ENCODE measurements at places on chromosomes 12 and 14.

DNA sequence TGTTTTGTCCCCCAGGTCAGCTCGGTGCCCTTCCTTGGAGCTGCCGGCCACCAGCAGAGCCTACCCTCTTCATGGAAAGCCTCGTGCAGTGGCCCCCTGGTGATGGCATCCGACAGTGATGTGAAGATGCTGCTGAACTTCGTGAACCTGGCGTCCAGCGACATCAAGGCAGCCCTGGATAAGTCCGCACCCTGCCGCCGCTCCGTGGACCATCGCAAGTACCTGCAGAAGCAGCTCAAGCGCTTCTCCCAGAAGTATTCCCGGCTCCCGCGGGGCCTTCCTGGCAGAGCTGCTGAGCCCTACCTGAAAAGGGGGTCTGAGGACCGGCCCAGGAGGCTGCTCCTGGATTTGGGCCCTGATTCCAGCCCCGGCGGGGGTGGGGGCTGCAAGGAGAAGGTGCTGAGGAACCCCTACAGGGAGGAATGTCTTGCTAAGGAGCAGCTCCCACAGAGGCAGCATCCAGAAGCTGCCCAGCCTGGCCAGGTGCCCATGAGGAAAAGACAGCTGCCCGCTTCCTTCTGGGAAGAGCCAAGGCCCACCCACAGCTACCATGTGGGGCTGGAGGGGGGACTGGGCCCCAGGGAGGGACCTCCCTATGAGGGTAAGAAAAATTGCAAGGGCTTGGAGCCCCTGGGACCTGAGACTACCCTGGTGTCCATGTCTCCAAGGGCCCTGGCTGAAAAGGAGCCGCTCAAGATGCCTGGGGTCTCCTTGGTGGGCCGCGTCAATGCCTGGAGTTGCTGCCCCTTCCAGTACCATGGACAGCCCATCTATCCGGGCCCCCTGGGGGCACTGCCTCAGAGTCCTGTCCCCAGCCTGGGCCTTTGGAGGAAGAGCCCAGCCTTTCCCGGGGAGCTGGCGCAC is 1.3 kb downstream of the FAM181A start:
- no peak for DNase-seq

- no peak for DNase-seq
Observed at GRCh38 chr12:52180971-52181628, 10.7 kb downstream of the KRT80 start.

DNA sequence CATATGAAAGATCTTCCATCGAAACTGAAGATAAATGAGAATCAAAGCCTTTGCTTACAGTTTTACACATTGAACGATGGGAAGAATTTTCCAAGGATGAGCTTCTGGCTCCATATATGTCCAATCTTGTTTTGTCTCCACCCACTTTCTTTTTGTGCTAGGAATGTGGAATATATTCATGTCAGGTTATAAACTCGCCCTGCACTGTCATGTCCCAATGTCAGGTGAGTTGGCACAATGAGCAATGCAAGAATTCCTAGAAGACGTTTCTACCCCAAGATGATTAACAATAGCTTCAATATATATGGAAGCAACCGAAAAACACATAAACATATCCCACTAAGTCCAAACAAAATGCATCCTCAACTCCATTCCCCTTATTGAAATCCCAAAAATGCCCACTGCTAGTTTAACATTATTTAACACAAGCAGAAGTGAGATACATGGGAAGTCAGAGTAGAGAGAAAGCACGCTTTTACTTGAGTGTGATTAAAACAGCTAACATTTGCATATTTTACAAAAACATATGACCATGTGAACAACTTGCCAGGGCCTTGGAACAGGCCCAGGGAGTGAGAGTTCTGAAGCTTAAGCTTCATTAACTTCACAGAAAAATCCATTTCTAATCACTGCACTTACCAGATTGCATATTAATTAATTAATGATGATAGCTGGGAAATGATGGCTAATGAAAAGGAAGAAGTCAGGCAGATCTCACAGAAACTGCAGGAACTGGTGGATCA is 233.9 kb downstream of the GXYLT1 start:
- DNase-seq, result no peak

DNA sequence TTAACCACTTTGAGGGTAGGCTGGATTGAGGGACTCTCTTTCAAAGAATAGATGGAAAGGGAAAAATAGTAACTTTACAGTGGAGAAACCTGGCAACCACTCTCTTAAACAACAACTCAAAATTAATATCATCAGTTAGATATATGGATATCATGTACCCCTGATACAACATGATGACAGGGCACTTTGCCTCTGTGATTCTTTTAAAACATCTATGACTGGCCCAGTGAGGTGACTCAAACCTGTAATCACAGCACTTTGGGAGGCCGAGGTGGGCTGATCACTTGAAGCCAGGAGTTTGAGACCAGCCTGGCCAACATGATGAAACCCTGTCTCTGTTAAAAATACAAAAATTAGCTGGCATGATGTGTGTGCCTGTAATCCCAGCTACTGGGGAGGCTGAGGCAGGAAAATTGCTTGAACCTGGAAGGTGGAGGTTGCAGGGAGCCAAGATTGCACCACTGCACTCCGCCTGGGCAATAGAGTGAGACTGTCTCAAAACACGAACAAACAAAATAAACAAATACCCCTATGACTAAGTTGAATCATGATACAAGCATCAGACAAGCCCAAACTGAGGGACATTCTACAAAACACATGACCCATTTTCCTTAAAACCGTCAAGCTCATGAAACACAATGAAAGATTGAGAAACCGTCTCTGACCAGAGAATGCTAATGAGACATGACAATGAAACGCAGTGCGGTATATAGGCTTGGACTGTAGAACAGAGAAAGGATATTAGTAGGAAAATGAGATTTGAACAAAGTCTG is 26.4 kb upstream of the SLC7A8 start:
- no peak for DNase-seq

DNA sequence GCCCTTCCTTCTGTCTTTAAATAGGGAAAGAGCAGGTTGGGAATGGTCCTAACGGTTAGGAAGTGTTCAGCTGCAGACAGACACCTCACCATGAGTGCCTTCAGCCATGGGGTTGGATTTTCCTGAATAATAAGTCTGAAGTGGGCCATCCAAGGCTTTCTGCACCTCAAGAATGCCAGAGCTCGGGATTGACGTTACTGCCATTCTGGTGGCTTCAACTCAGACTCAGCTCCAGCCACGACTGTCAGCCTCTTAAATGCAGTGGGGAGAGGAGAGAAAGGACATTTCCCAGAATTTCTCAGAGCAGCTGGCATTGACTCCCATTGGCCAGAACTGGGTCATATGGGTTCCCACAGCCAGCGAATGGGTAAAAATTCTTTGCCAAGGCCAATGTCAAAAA is 363.4 kb downstream of the MED13L start:
- no peak for DNase-seq

DNA sequence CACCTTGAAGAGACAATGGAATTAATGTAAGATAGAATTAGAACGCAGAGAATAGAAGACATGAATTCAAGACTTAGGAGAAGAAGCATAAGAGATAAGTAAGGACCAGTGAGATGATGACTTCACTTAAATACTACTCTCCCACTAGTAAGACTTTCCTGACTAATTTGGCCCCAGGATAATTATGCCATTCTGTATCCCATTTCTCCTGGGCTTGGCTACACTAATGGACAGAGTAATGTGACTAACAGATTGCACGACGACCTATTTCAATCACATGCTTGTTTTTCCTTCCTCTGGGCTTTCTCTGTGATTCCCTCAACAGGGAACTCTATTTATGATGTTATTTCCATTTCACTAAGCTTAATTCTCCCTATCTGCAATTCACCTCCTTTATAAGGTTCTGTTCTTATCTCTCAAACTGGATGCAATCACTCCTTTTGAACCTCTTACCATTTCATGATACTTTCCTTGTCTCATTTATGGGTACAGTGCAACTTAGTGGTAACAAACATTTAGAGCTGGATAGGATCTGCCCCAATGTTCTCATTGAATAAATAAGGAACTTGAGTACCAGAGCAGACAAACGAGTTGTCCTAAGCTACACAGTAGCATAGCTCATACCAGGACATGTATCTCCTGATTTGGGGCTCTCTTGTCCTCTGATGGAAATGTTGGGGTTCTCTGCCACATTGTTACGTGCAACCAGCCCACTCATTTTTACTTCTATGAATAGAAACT is 102.7 kb downstream of the BTG1 start:
- DNase-seq, result no peak

DNA sequence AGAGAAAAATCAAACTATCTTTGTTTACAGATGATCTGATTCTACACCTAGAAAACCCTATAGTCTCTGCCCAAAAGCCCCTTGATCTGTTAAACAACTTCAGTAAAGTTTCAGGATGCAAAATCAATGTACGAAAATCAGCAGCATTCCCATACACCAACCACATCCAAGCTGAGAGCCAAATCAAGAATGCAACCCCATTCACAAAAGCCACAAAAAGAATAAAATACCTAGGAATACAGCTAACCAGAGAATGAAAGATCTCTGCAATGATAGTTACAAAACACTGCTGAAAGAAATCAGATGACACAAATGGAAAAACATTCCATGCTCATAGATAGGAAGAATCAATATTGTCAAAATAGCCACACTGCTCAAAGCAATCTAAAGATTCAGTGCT is 265.7 kb downstream of the AEBP2 start:
- no peak for DNase-seq

DNA sequence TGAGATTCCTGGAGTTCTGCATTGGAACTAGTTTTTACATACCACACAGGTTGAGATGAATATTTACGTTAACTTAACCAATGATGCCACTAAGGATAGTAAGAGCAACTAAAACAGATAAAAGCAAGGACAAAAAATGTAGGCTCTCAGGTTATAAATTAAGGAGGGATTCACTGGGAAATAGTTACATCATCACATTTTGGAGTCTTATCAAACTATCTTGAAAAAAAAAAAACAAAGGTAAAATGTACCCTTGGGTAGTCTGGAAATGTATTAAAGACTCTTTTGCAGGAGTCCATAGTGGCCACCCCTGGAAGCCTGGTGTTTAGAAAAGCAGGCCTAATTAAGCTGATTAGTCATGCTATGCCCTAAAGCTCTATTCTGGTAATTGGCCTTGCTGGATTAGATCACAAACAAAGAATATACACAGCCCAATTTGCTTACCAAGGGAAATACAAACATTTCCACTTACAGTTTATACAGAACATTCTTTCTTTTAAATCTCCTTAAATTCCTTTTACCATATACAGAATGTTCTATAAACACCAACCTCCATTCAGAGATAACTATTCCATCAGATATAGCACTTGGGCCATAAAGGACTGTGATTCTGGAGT is 39.3 kb downstream of the SLC25A47 start:
- DNase-seq, result no peak

- no peak for DNase-seq
Observed at GRCh38 chr14:30389134-30389876, 169.7 kb upstream of the G2E3 start.

DNA sequence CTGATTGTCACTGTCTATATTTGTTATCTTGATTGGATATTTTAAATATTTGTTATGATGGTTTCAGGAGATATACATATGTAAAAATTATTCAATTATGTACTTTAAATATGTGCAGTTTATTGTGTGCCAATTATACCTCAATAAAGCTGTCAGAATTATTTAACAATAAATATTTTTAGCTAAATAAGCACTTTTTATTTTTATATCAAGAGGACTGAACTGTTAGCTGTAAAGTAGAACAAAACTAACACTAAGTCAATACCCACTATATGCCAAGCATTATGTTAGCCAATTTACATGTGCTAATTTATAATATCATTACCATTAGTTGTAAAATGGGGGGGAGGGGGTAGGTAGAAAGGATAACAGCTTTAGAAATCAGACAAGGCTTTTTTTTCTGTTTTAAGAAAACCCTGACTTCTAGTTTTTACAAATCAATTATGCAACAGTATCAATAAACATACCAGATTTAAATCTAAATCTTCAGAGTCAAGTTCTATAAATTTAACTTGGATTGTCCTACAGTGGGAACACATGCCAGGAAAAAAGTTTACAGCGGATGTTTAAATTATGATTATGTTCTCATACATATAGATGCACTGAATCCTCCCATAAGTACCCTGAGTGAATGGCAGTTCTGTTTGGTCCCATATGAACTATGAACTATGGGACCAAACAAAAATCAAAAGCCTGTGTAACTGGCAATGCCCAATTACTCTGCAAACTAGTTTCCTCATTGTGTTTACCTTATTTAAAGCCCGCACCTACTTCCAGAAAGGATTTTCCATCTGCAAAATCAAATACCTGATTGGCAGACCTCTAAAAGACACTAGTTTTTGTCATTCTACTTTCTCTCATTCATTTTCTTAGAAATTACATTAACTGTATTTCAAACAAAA is 2.8 kb downstream of the RALGAPA1 start:
- no peak for DNase-seq

GRCh38 chr14:74134484-74134883 is 49.7 kb downstream of the LIN52 start:
- DNase-seq, result no peak

- no peak for DNase-seq
Observed at GRCh38 chr12:48873096-48873495, 7.4 kb upstream of the RND1 start.

- no peak for DNase-seq
Observed at GRCh38 chr12:48857278-48857994, 5.5 kb upstream of the DDX23 start.

- DNase-seq, result no peak
Observed at GRCh38 chr12:113468365-113469223, 3.1 kb downstream of the LHX5 start.

DNA sequence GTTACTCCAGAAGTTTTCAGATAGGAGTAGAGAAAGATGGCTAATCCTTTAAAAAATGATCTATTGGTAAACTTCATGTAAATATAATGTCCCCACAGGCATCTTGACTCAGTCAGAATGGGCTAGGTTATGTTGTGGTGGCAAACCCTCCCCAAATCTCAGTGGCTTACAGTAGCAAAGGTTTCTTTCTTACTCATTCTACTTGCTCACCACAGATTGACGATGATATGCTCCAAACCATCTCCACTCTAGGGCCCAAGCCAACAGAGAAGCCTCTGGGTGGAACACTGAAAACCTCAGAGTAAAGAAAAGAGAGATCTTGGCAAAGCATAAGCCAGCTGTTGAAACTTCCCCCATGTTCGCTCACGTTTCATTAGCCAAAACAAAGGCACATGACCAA is 146.4 kb downstream of the EMP1 start:
- no peak for DNase-seq

GRCh38 chr12:46360908-46361666 is 11.5 kb downstream of the SLC38A2 start:
- DNase-seq, result no peak

GRCh38 chr14:73746520-73747378 is 32.6 kb upstream of the PNMA1 start:
- no peak for DNase-seq
